ENCODE measurements at places on chromosomes 5 and 9.
A peak's percentile ranks its signal among the peaks of the same experiment; 100 is the strongest.

DNA sequence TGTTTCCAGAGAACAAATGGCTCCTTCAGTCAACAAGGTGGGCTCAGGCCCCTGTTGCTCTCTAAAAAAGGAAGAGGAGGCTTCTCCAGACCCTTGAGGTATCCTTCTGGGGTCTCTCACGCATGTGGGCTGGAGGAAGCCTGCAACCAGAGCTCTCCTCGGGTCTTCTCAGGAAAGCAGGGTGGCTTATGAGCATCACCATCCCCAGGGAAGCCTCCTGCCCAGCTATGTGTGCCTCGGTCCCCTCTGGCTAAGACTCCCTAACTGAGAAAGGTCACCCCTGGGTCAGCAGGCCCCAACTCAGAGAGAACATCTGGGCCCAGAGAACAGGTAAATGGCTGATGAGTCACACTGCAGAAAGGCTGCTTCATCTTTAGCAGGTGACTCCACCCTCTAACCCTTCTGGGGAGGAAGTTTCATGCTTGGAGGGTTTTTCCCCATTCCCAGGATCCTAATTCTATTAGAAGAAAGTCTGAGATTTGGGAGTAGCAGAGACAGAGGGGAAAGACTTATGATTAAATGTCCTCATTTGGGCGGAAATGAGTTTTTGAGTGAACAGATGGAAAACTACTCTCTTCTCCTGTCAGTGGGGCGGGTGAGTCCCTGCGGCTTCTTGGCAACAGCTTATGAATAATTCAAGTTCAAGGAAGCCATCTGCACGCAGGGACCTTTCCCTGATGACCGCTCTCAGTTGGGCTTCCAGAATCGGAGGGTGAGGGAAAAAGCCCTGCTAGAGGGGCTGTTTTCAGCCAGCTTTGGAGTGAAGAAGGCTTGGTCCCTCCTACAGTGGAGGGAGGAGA lies 41.9 kb downstream of the TGFBI start:
- DNase-seq: no peak

DNA sequence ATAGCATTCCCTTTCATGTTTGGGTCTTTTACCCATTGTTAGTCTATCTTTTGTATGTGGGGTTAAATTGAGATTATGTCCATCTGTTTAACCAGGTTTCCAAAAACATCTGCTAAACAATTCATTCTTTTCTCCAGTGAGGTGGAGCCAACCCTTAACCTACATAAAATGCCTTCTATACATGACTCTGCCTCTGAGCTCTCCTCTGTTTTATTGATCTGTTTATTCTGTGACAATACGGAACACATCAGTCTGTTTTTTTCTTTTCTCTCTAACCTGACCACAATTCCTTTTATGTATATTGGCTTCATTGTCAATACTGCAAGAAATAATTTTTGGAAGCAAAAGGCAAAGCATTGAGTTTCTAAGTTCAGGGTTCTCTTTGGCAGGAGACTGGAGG lies 9.9 kb upstream of the ARL15 start:
- DNase-seq: peak; percentile 40

DNA sequence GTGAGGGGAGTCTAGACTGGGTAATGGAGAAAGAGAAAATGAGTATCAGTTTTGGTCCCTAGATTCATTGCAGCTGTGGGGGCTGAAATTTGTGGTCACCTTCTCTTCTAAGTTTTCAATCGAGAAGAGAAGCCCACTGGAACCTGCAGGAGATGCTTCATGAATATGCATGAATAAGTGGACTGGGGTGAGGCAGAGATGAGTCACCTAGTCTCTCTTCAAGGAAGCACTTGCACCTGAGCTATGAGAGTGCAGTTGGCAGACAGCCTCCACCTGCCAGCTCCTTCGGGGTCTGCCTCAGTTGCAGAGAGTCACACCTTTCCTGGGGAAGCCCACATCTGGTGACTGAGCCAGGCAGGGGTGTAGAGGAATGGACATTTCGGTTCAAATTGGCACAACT lies 69.1 kb downstream of the ZNF366 start:
- DNase-seq: no peak

- no peak for DNase-seq
Observed at GRCh38 chr5:1536871-1537602, 13.3 kb upstream of the LPCAT1 start.

DNA sequence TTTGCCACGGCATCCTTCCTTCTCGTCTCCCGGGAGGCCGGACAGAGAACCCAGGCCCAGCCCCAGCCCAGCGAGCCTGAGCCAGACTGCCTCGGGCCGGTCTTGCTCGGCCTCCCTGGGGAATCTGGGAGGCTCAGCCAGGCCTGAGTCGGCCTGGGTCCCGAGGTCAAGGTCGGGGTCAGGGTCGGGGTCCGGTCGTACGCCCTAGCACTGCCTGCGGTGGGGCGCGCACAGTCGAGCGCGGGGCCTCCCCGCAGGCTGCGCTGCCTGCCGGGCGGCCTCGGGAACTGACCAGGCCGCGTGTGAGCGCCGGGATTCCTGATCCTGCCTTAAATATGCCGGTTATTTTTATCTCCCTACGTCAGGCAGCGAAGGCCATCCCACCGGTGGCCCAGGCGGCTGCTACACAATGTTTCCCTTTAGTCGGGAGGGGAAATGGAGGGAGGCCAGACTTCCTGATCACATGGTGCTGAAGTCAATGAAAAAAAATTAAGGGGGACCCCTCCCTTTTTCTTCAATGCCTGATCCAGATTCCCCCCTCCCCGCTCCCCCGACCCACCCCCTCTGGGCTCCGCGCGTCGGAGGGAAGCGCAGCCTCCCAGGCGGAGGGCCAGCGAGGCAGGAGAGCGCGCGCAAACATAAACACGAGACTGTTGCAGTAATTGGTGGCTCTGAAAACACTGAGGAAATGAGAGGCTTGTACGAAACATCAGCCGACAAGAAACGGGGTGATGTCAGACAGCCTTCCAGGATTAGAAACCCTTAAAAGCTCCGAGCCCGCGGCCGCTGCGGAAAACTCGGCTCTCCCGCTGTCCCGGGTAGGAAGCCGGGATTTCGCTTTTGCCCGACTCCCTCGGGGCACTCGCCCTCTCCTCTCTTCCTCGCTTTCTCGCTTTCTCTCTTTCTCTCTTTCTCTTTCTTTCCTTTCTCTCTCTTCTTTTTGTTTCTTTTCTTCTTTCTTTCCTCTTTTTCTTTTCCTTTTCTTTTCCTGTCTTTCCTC lies 148.2 kb upstream of the KLF4 start:
- DNase-seq: no peak

- DNase-seq: peak; percentile 70
Observed at GRCh38 chr5:51387884-51388275, 4.6 kb downstream of the ISL1 start.

DNA sequence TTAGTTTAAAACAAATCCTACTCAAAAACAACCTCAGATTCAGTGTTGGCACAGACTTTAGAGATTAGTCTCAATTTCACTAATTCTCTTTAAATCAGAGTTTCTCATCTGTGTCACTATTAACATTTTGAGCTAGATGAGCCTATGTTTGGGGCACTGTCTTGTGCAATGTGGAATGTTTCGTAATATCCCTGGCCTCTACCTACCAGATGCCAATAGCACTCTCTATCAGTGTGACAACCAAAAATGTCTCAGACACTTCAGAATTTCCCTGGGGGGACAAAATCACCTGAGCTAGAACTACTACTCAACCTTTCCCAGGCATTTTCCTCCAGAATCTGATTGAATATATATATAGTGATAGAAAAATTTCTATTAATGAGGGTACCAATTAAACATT lies 465.2 kb upstream of the RGMB start:
- DNase-seq: no peak

GRCh38 chr9:133309608-133310007 lies 26.4 kb downstream of the SURF6 start:
- DNase-seq: peak; percentile 10

DNA sequence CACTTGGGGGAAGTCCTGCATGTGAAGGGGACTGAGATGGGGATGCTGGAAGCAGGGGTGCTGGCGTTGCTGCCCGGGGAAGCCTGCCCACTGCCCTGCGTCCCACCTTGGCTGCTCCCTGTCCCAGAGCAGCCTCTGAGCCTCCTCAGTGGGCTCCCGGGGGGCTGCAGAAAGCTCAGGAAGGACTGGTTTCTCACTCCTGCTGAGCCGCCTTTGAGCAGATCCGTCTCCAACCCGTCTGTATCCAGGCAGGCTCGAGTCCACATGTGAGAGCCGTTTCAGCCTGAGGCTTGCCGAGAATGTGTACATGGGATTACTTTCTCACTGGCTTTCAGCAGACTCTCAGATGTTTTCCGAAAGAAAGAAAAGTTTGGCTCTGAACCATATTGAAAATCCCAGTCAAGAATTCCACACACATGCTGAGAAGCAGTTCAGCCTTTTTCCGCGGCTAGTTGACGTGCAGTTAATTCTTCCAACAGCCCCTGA lies 95.3 kb upstream of the COL5A1 start:
- DNase-seq: no peak

GRCh38 chr5:168612123-168612522 lies 33.0 kb upstream of the PANK3 start:
- no peak for DNase-seq

DNA sequence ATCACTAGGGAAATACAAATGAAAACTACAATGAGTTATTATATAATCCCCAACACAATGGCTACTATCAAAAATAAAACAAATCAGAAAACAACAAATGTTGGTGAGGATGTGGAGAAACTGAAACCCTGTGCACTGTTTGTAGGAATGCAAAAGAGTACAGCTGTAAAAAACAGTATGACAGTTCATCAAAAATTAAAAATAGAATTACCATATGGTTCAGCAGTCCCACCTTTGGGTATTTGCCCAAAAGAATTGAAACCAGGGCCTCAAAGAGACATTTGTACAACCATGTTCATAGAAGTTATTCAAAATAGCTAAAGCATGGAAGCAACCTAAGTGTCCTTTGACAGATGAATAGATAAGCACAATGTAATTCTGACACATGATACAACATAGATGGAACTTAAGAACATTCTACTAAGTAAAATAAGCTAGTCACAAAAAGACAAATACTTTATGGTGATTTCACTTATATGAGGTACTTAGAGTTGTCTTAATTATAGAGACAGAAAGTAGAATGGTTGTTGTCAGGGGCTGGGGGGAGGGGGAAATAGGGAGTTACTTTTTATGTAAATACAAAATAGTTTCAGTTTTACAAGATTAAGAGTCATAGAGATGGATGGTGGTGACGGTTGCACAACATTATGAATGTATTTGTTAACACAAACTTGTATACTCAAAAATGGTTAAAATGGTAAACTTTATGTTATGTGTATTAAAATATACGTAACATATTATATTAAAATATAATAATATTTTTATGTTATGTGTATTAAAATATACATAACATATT lies 102.8 kb downstream of the KCTD16 start:
- no peak for DNase-seq

GRCh38 chr5:95966005-95966404 lies 4.4 kb upstream of the ELL2 start:
- DNase-seq: peak; percentile 4

- DNase-seq: no peak
Observed at GRCh38 chr9:38082446-38083287, 13.6 kb upstream of the SHB start.

DNA sequence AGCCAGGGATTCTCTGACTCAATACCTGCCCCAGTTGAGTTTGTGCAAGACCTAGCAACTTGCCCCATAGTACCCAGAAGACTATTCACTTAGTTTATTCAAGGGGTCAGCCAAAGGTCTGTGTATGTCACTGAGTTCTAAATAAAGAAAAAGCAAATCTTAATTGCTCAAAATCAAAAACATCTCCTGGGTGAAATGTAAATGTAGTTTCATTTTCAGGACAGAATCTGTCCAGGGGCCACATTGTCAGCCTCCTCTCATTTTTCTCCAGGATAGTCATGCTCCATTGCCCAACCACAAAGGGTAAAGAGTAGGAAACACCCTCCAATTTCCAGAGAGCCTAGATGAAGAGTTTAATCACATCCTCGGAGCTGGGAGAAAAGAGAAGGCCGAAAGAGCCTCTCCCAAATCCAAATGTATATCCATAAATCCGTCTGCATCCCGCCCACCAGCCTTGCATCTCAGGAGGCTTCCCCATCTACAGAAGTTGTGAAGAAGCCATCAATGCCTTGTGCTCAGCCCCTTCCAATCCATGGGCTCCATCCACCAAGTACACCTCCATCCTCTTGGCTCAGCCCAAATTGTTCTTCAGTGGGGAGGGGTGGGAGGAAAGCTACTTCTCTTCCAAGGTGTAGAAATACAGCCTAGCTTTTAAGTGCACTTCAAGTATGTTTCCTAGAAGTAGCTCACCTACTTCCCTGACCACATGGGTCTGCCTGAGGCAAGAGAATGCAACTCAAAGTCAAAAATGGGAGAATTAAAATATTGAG lies 26.9 kb downstream of the ADAM19 start:
- DNase-seq: no peak

DNA sequence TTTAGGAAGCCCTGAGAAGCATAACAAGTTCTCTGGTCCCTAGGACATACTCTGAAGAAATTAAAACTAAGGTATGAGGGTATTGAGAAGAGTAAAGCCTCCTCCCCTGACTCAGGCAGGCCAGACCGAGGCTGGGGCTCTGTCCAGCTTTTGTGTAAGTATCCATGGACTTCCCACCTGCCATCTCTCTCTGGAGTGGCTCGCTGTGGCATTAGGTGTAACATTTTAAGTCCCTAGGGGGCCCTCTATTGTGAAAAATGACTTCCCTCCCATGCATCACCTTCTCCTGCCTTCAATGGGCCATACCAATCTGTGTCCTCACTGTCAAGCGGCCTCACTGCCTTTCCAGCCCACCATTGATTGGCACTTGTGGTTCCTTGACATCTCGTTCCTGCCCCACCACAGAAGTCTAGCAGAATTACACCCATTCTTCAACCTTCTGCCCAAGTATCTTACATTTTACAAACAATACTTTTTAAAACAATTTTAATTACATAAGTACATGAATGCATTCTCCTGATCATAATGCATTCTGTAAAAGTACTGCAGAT lies 205.5 kb downstream of the SLIT3 start:
- DNase-seq: no peak

DNA sequence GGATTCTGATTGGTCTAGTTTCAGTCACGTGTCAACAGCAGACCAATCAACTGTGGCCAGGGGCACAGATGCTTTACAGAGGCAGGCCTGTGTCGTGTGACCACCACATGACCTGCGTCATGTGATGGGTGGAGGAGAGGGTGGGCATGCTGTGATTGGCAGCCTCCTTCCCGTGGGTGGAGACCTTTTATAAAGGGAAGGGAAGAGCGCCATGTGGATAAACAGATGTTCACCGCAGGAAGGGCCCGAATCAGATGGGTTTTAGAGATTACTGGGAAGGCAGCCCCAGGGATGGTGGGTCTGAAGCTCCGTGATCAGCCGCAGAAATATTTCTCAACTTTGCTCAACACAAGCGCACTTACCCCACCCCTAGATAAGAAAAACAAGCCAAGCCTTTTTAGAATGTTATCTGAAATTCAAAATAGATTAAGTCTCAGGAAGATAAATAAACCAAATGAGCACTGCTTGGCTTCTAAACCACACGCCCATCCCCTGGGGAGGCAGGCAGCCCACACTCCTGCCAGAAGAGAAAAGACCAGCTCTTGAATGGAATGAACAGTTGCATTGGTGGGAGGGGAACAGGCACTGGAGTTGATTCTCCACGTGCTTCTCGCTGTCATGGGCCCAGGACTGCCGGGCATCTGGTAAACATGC lies 43.6 kb downstream of the ROPN1L start:
- DNase-seq: no peak

GRCh38 chr5:115627295-115627865 lies 1.5 kb upstream of the TMED7 start:
- DNase-seq: no peak

- no peak for DNase-seq
Observed at GRCh38 chr9:110728058-110728457, 59.5 kb downstream of the MUSK start.

GRCh38 chr9:78663369-78663768 lies 366.4 kb downstream of the PSAT1 start:
- no peak for DNase-seq

GRCh38 chr9:90365666-90366065 lies 277.0 kb downstream of the DIRAS2 start:
- no peak for DNase-seq
